Activated CD4-positive, alpha-beta memory T cell treated with anti-CD3 and anti-CD28 coated beads for 36 hours (primary cell): ENCODE measurements at places on chromosomes 4 and X.

DNA sequence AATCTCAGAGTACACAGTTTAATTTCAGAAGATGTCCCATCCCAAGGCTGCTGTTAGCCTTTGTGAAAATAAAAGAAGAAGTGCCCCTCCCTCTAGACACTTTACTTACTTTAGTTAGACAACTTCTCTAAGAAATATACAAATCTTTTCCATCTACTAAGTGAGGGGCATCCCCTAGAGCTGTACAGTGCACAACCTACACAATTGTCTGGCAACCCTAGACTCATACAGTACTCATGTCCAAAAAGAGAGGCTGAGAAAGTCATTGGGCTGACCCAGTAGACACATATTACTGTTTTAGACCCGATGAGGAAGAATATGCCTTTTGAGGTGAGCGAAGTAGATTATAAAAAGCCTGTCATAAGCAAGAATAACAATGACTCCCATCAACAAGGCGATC is 297.6 kb downstream of the IDS start:
- no peak for DNase-seq

DNA sequence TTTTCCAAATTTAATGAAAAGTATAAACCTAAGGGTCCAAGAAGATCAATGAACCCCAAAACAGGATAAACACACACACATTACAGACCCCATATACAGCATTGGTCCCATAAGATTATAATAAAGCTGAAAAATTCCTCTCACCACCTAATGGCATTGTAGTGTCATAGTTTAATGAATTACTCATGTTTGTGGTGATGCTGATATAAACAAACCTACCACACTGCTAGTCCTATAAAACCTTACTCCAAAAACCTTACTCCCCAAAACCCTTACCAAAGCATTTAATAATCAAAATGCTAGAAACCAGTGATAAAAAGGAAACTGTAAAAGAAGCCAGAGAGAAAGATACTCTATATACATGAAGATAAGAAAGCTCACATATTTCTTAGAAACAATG is 148.1 kb upstream of the SH3RF1 start:
- DNase-seq = no peak

GRCh38 chr4:188976644-188977115 is 837.4 kb downstream of the TRIML1 start:
- no peak for DNase-seq

DNA sequence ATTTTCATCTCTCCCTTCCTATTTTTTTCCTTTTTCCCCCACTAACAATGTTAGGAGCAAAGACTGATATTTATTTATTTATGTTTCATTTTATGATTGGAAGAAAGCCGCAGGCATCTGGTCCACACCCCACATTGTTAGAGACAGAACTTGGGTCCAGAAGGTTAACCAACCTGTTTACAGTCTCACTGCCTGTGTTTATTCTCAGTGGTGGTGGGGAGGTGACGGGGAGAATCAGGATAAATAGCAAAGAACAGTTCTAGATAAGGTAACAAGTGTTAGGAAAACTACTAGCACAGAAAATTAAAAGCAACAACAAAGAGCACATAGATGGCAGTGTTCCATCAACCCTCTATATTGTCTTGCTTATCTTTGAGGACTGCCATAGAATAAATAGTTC is 301.7 kb upstream of the DIPK2B start:
- DNase-seq = no peak

DNA sequence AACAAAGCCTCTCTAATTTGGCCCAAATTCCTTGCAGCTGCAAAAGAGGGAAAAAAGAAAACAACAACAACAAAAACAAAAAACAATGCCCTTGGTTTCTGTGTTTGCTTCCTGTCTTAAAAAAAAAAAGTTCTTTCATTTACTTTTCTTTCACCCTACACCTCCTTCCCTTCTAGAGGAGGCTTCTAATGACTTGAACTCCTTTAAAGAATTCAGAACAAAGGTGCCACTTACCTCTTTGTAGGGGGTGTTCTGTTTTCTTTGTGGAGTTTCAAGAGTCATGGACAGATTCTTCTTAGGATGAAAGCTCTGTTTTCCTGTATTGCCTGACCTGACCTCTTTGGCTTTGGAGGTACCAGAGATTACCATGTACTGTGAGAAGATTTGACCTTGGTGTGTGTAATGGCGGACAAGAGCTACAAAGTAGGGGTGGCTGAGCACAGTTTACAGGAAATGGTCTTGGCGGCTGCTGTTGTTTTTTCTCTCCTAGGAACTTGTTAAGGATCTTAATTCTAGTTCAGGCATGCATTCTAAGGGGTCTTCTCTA is 72.4 kb upstream of the S100G start:
- no peak for DNase-seq

DNA sequence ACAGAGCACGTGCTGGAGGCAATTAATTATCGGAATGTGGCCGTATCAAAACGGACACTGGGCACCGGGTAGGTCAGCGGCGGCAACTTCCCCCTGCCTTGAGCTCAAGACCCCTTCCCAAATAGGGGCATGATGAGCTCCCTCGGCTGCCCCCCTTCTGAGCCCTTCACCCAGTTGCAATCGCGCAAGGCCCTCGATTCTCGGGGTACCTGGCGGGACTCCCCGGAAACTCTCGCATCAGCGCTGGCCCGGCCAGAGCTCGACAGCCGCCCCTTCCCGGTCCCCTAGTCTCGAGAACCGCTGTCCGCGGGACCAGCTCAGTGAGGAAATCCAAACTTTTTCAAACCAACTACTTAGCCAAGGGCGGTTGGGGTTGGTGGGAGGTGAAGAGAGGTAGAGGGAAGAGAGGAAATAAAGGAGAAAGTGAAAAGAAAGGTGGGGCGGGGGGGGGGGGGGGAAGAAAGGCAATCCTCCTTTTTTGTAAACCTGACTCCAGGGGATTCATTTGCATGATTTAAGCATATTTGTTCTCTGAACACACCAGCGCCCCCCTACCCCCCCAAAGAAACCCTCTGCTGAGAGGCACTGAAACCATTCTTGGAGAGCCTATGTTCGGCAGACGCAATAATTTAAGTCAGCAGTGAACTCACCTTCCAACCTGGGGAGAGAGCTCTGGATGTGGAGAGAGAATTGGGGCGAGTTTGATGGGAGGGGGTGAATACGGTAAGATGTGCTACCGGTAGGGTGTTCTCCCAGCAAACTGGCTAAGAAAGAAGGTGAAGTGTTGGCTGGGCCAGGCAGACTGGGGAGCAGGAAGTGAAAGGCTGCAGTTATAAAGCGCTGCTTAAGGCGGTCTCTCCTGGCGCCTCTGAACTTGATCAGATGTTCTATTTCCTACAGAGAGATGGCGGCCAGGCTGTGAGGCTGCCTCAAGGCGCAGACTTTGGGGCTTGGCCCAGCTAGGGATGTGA is 2.0 kb upstream of the ZIC3 start:
- DNase-seq = no peak

DNA sequence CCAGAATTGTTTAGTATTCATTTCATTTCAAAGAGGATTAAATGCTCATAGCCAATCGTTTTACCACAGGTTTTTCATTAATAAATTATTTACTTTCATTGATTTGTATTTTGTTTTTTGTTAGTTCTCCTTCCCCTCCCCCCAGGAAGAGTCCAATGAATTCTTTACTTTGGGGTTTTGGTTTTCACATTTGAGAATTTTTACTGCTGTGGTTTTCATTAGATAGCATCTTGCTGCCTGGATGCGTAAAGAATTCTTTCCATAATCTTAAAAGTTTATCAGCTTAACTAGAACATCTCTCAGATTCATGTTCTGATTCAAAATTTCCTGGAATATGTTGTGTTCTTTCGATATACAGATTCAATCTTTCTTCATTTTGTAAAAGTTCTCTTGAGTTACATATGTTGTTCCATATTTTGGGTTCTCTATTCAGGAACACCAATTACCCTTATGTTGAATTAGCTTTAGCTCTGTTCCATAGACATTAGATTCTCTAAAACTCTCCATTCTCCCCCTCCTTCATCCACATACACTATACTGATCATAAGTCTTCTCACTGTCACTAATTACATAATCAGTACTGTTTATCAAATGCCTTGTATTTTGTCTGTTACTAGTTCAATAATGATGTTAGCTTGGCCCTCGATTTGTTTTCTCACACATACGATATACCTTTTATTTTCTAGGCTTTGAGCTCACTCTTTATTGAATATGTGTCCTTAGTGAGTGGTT is 184.4 kb downstream of the CAMK2D start:
- no peak for DNase-seq

GRCh38 chr4:54554339-54554990 is 103.3 kb upstream of the KIT start:
- no peak for DNase-seq

- DNase-seq = no peak
Observed at GRCh38 chr4:112118742-112119352, 26.4 kb upstream of the FAM241A start.

DNA sequence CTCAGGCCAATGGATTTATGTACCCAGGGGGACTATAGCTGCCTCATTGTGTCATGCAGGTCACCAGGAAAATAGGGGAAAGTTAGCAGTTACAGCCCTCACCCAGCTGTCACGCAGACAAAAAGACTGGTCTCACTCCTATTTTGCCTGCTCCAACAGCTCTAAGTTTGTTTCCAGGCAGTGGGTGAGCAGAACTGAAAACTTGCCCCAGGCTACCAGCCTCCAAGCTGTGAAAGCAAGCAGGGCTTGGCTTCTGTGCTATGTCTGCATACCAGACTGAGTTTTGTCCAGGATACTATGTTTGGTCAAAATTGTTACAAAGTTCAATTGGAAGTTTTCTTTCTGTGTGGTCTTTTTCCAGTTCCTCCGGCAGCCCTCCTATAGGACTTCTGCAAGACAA is 628.4 kb downstream of the FAM133A start:
- no peak for DNase-seq

- no peak for DNase-seq
Observed at GRCh38 chr4:147096667-147097604, 151.3 kb upstream of the TTC29 start.

- DNase-seq = no peak
Observed at GRCh38 chr4:48295116-48295515, 25.5 kb upstream of the TEC start.

GRCh38 chrX:76850851-76851250 is 423.3 kb downstream of the MAGEE1 start:
- DNase-seq = no peak

GRCh38 chr4:76489686-76490161 is 54.7 kb downstream of the SHROOM3 start:
- no peak for DNase-seq

- no peak for DNase-seq
Observed at GRCh38 chrX:15384304-15384703, at the start of gene VEGFD. TSS of gene VEGFD (minus strand) at chrX:15384413. CDS start at chrX:15383946, 467 bp downstream.
